ENCODE measurements at places on chromosomes 1 and 21.

DNA sequence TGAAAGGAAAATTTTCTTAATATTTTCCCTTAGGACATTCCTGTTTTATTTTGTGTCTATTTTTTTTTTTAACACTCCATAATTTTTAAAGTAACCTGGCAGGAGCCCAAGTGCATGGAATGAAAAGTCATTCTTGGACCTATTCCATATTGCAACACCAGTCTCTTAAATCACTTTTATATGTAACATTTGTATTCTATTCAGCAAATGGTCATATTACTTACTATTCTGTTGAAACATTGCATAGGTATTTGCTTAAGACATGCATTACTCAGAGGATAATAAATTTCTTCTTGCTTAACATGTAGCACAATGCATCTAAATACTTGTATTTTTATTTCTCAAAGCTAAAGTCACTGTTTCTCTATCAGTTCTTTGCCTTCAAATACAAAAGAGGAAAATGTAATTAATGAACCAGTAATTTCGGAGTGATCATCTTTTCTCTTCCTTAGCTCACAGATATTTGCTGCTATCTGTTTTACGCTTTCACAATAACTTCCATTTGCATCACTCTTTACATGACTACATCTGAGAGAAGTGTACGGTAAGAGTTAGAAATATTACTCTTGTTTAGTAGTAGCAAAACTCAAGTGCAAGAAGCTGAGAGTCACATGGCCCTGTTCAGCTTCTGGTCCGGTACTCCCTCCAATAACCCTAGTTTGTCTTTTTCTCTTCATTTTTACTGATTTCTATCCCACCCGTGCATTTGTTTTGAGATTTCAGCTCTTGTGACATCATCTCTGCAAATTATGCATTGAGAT, 394.8 kb downstream of the USP25 start:
- DNase-seq, result no peak

DNA sequence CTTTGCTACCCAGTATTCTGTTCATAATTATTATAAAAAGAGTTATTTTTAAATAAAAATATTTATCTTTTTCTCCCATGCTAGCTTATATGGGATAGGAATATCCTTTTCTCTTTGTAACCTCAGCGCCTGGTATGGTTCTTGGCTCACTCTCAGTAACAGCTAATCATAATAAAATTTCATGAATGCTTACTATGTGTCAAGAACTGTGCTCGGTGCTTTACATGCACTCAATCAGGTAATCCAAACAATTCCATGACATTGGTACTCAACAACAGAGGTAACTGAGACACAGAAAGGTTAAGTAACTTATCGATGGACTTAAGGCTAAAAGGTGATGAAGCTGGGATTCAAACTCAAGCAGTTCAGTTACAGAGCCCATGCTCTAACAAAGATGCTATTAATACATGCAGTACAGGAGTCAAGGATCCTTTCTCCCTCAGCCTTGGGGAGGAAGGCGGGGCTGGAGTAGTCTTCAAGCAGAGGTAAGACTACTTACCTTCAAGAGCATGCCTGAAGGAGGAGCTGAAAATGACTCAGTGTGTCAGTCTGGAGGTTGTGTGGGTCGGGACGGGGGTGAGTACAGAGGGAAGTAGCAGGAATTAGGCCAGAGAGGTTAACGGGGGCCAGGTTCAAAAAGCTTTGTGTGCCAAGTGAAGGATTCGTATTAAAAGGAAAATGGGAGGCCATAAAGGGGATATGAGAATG, 73.4 kb downstream of the PLPPR5 start:
- no peak for DNase-seq

DNA sequence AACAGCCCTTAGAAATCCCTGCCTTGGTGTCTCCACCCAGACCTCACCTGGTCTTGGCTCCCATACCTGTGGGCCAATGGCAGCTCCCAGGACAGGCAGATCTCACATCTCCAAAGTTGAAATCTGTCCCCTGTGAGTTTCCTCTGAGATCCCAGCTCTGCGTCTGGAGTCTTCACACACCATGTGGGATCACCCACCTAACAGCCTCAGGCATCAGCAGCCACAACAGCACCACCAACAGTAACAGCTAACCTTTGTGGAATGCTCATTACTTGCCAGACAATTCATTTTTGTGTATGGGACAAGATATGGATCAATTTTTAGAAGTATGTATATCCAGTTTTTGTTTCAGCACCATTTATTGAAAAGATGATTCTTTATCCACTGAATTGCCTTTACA, 523.2 kb downstream of the MATN1 start:
- no peak for DNase-seq

DNA sequence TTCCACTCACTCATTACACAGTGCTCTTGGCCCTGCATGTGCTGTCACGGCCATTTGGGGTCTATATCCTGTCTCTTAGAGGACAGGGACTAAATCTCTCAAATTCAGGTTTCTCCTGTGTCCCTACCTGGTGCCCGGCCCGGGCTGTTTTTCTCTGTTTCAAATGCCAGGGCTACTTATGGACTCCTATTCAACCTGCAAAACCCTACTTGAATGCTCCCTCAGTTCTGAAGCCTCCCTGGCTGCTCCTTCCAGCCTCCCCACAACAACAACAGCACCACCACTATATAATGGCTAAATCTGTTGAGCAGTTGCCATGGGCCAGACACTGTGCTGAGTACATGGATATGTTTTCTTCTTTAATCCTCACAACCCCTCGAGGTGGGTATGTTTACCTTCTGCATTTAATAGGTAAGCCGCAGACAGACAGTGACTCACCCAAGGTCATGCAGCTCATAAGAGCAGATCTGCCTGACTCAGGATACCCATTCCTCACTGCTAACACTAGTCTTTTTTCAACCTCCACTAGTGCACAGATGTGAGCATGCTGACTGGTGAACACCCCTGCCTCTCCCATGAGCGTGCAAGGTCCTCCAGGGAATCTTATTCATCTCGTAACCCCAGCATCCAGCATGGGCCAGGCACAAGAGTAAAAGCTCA, 29.9 kb downstream of the DHRS3 start:
- DNase-seq, result no peak

- no peak for DNase-seq
These were observed 23.7 kb downstream of the HP1BP3 start for GRCh38 chr1:20763417-20763816.

DNA sequence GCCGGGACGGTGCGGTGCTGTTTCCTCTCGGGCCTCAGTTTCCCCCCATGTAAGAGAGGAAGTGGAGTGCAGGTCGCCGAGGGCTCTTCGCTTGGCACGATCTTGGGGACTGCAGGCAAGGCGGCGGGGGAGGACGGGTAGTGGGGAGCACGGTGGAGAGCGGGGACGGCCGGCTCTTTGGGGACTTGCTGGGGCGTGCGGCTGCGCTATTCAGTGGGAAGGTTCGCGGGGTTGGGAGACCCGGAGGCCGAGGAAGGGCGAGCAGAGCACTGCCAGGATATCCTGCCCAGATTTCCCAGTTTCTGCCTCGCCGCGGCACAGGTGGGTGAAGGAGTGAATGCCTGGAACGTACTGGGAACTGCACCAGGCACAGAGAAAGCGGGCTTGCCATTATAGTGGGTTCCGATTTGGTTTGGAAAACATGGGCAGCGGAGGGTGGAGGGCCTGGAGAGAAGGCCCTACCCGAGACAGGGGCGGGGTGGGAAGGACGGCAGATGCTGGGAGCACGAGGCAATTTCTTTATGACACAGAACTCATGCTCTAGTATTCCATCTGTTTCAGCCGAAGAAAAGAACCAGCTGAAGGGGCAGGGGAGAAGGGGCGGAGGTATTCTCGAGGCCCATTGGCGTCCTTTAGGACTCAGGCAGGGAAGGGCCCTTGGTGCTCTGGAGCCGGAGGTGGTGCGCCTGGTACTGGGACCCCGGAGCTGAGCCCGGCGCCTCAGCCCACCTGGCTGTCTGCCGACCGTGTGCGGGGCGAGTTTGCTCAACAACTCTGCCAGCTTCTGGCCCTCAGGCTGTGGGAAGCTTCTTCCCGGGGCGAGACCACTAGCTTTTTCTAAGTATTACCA, 960 bp downstream of the PCSK9 start:
- DNase-seq, result no peak

DNA sequence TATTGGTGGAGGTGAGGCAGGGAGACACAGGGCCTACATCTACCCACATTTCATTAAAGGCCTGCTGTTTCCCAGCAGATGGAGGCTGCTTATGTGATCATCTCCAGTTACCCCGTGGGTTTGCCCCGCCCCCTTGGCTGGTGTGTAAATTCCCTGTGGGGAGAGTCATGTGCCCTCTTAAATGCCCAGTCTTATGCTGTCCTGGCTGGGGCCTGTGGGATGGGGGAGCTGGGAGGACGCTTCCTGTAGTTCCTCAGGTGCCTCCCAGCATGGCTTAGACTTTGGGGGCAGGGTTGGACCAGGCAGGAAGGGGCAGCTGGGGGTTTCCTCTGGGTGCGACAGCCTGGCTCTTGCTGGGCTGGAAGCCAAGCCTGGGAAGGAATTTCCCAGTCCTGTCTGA, 15.5 kb upstream of the CITED4 start:
- DNase-seq, result no peak

DNA sequence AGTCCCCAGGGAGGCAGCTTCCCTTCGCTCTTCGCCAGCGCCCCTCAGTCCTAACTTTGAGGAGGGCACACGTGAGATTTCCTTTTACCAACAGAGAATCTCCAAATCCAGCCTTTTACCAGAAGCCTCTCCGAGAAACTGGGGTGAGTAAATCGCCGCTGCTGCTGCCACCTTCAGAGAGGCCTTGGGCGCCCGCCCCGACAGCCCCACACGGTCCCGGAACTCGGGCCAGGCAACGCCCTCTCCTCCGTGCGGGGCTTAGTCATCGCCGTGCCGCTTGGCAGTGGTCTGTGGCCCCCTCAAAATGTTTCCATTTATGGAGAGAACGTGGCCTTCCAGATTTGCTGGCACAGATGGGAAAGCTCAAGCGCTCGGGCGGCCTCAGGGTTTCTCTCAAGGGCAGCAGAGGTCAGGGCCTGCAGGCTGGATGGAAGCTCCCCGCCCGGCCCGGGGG, 41.4 kb upstream of the COL6A2 start:
- no peak for DNase-seq

GRCh38 chr1:218164930-218165700, 120.0 kb upstream of the RRP15 start:
- DNase-seq, result no peak

DNA sequence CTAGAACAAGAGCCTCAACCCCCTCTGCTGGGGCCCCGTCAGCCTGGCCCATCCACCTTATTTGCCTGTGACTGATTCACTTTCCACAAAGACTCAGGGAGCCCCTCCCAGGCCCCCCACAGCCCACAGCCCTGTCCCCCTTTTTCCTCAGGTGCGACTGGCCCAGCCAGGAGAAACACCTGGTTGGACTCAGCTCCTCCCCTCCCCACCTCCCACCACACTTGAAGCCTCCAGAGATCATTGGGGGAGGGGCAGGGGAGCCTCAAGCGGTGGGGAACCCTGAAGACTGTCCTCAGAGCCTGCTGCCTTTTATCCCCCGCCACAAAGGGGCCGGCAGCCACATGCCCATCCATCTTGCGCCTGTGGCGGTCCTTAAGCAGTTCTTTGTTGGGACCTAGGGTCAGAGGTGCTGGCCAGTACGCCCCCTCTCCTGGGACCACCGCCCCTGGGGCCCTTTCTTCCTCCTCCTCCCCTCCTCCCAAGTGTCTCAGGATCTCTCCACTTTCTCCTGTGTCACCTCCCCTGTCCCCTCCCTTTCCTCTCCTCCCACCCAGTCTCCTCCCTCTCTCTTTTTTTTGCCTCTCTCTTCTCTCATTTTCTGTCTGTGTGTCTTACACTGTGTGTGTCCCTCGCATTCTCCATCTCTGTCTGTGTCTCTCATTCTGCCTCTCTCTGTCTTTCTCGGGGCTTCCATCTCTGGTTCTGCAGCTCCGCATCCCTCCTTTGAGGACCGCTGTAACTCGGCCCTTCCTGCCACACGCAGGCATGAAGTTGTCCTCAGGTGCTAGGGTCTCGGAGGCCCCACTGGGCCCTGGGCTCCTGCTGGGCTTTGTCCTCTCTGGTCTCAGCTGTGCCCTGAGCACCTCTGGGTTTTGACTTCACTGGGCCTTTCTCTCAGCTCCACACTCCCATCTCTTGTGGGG, 12.2 kb downstream of the CRABP2 start:
- no peak for DNase-seq

DNA sequence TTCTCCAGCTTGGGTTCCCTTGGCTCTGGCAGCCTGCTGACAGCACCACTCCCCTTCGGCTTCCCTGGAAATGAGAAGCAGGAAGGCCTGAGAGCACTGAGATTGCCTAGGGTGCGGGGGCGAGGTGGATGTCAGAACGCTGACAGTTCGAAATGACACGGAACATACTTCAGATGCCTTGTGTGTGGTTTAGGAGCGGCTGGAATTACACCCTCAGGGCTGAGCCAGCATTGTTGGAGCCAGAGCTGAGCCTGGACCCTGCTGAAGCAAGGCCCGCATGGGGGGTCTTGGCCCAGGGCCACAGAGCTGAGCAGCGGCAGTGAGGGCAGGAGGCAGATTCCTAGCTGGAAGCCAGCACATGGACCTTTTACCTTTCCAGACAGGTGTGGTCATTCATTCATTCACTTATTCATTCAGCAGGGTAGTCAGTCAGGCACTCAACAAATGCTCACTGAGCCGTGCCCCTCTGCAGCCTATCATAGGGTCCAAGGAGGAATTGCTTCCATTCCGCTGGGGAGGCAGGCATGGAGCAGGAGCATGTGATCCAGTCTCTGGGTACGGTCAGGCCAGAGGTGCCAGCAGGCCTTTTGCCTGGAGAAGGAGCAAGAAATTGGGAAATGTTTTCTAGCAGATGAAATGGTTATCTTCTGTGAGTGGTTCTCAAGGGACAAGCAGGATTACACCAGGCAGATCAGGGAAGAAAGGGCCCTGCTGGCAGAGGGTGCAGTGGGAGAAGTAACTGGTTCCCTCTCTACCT, 6.6 kb upstream of the FOXE3 start:
- no peak for DNase-seq

- DNase-seq, result no peak
These were observed 34.6 kb upstream of the NID1 start for GRCh38 chr1:236099355-236099974.

GRCh38 chr1:12370333-12370975, 140.6 kb downstream of the VPS13D start:
- DNase-seq, result no peak

GRCh38 chr1:31101147-31101502, 35.6 kb upstream of the PUM1 start:
- no peak for DNase-seq

GRCh38 chr1:241408170-241408569, 51.2 kb upstream of the RGS7 start:
- no peak for DNase-seq

- no peak for DNase-seq
These were observed 15.3 kb upstream of the POU3F1 start for GRCh38 chr1:38061883-38062328.

DNA sequence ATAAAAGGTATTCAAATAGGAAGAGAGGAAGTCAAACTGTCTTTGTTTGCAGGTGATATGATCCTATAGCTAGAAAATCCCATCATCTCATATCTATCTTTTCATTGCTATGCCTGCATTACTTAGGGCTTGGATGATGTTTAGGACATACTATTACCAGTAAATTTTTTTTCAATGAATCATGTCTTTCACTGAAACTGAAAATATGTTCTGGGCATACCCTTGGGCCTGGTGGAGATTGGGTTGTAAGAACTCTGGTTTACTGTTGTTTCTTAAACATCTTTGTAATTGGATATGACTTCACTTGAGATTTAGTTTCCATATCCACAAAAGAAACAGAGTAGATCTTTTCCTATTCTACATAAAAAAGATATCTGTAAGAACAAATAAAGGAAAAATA, 502.2 kb upstream of the PRMT6 start:
- no peak for DNase-seq

- peak; percentile 53 for DNase-seq
These were observed 71.0 kb downstream of the NFASC start for GRCh38 chr1:204941421-204942338.

GRCh38 chr1:36534711-36535412, 52.1 kb upstream of the CSF3R start:
- no peak for DNase-seq

- DNase-seq, result peak; percentile 74
These were observed 6.6 kb upstream of the PEX19 start for GRCh38 chr1:160291248-160292220.

Data from activated CD4-positive, alpha-beta T cell treated with anti-CD3 and anti-CD28 coated beads, Interleukin-2, Interleukin-4, amounts not matched to agents 100 ng/mL and 50 ng/mL, durations not matched to agents 16 hours and 8 hours (primary cell).